ENCODE measurements at places on chromosomes 2 and 18. TPM values are rescaled to one million over a fixed set of nuclear protein-coding genes. Genes with fewer than 3 reads are reported as not detected.

DNA sequence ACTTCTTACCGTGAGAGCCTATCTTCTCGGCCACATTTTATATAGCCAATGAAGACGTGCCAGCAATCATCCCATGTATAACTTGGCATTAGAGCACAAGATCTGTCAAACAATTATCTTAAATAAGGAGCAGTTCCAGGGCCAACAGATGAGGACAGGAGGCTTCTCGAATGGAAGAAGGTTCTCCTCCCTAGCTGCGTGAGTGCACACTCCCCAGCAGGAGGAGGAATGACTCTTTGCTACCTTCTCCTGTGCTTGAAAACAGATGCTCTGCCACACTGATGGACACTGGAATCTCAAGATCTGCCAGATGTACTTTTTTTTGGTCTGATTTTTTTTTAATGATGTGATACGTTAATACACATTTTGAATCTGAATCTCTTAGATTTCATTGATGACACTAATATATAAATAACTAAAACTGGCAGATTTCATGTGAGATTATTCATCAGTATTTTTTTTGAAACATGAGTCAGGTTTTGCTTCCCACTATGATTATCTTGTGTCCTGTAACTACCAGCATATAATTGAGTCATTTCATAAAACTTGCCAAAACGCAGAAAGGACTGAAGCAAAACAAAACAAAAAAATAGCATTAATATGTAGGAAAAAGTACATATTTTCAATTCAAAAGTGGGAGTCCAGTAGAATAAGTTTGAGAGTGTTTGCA lies 626 bp upstream of the VIT start:
- H3K27ac ChIP-seq: no peak overlapping the region
- H3K4me1 ChIP-seq: no peaks in the 10 kb centered on the region
- H3K4me3 ChIP-seq: no peak overlapping the region
- no peaks in the 10 kb centered on the region for H3K36me3 ChIP-seq

GRCh38 chr2:2633017-2633416 lies 301.9 kb upstream of the MYT1L start:
- H3K27ac ChIP-seq: no peak overlapping the region

EGR4 gene
- total RNA-seq: 11.4 TPM

GRCh38 chr2:46151577-46151976 lies 145.6 kb upstream of the EPAS1 start:
- no peak overlapping the region for H3K4me3 ChIP-seq
- no peaks in the 10 kb centered on the region for H3K4me1 ChIP-seq
- H3K27me3 ChIP-seq: no peaks in the 10 kb centered on the region
- H3K36me3 ChIP-seq: no peaks in the 10 kb centered on the region
- H3K27ac ChIP-seq: no peak overlapping the region
- no peak for DNase-seq

Measured in prostate gland (tissue), 2 donors.